ENCODE measurements at places on chromosomes 12 and 14.
A peak's percentile ranks its signal among the peaks of the same experiment; 100 is the strongest.

GRCh38 chr12:77813558-77813957 is 17.1 kb upstream of the NAV3 start:
- DNase-seq, result no peak
- H3K4me1 ChIP-seq, result no peaks in the 10 kb centered on the region
- H3K27me3 ChIP-seq, result no peaks in the 10 kb centered on the region
- H3K36me3 ChIP-seq, result no peaks in the 10 kb centered on the region

- H3K27ac ChIP-seq, result no peak overlapping the region
- no peak overlapping the region for H3K4me3 ChIP-seq
- no peaks in the 10 kb centered on the region for H3K4me1 ChIP-seq
- H3K27me3 ChIP-seq, result no peaks in the 10 kb centered on the region
Observed at GRCh38 chr12:79515530-79515935, 175.2 kb downstream of the PAWR start.

- H3K27me3 ChIP-seq, result peaks cover 14% of the 10 kb centered on the region
- no peak overlapping the region for H3K4me3 ChIP-seq
- DNase-seq, result no peak
- H3K27ac ChIP-seq, result no peak overlapping the region
Observed at GRCh38 chr12:125310461-125310860, 245.2 kb downstream of the AACS start.

- no peak overlapping the region for H3K27ac ChIP-seq
- no peaks in the 10 kb centered on the region for H3K4me1 ChIP-seq
- H3K4me3 ChIP-seq, result no peak overlapping the region
- DNase-seq, result no peak
Observed at GRCh38 chr12:111798182-111798581, 31.4 kb downstream of the ALDH2 start.

DNA sequence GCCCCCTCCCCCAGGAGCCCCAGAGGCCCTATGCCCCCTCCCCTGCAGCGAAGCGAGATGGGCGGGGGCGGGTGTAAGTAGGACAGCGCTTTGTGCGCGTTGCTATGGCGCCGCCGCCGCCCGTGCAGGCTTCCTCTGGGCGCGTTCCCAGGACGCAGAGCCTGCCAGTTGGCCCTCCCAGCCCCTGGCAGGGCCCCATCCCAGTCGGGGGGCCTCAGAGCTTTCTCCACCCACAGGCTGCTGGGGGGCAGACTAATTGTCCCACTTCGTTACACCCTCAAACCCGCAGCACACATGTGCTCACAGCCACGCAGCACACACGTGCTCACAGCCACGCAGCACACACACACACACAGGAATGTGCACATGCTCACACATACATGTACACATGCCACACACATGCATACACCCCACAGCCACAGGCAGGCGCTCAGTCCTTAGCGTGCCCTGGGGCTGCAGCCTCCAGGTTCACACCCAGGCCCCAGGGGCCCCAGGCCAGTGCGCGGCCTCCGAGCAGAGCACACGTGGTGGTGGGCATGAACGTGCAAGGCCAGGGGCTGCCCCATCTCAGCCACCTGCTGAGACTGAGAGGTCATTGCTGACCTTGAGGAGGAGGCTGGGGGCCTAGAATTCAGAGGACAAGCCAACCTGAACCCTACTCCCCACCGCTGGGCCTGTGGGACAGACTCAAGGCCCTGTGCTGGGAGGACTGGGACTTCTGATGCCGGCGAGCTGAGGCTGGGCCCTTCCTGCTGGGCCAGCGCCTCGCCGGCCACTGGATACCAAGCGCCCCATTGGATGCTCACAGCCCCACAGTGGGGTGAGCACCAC is 15.6 kb downstream of the TRMT61A start:
- no peaks in the 10 kb centered on the region for H3K4me1 ChIP-seq
- no peak for DNase-seq
- no peaks in the 10 kb centered on the region for H3K36me3 ChIP-seq
- H3K4me3 ChIP-seq, result no peak overlapping the region
- H3K27me3 ChIP-seq, result no peaks in the 10 kb centered on the region

GRCh38 chr14:35826218-35826951 is at the start of gene BRMS1L:
BRMS1L (plus strand) TSS chr14:35826338; CDS start chr14:35826517, 179 bp downstream.
- H3K27me3 ChIP-seq, result no peaks in the 10 kb centered on the region
- peak within 1 kb of the TSS; percentile 90 for H3K4me3 ChIP-seq
- no peaks in the 10 kb centered on the region for H3K36me3 ChIP-seq
- H3K4me1 ChIP-seq, result peaks cover 24% of the 10 kb centered on the region

DNA sequence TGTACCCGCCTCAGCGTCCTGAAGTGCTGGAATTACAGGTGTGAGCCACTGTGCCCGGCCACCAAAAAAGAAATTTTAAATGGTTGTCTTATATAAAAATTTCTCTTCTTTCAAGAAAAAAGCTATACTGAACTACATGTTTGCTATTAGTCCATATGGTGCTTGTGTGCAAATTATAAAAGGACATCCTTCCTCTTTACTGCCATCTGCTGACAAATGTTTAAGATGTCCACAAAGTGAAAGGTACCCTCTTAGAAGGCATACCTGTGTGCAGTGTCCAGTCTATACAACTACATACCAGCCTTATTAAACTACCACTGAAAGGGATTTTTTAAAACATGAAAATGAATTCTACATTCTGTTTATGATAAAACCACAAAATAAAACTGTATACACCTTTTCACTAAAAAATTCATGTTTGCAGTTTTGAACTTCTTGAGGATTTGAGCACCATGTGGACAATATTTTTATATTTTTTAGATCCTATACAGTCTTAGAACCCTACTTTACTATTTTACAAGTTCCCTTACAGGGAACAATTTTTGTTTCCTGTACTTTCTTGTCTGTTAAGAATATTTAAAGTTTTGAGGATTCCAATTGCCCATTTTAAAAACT is 32.8 kb upstream of the TOMM20L start:
- no peaks in the 10 kb centered on the region for H3K27me3 ChIP-seq
- no peak overlapping the region for H3K27ac ChIP-seq
- DNase-seq, result no peak
- no peak overlapping the region for H3K4me3 ChIP-seq
- H3K36me3 ChIP-seq, result no peaks in the 10 kb centered on the region

DNA sequence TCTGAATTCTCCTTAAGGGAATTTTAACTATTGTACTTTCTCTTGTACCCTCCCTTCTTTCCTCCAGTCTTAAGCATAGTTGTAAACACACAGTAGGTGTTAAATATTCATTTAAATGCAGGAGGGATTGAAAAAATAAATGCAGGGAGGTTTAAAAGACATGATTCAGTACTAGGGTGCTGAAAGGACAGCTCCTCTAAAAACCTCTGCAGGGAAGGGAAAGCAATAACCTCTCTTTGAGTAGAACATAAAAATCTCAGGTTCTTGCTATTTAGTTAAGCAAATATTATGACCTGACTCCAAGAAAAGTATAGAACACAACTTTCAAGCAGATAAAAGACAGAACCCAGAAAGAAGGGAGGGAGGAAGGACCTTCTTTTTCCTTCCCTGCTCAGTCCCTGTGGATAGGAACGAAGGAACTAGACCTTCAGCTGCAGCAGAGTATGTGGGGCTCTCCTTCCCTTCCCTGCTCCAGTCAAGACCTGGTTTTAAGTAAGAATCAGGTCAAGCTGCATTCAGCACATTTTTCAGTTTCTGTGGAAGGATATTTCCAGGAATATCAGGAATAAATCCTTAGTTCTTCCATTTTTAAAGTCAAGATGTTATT is 4.7 kb downstream of the MAP3K9 start:
- H3K36me3 ChIP-seq, result peaks cover 20% of the 10 kb centered on the region
- DNase-seq, result no peak
- no peaks in the 10 kb centered on the region for H3K27me3 ChIP-seq
- no peak overlapping the region for H3K4me3 ChIP-seq
- H3K4me1 ChIP-seq, result peaks cover 22% of the 10 kb centered on the region

DNA sequence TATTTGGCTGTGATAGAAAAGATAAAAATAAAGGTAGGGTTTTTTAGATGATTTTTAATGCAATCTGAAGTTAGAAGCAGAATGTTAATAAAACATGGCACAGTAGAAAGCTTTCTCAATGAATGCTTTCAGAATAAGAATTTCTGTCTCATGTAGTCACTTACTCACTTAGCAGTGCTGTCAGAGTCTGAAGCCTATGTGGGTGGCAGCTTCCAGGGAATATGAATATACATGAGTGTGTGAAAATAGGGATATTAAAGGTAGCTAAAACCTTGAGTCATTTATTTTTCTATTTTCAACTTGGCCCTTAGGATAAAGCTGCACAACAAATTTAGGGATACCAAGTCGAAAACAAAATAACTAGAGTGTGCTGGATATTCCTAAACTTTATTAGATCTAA is 427.9 kb downstream of the AEBP2 start:
- DNase-seq, result no peak
- no peaks in the 10 kb centered on the region for H3K36me3 ChIP-seq
- H3K27ac ChIP-seq, result no peak overlapping the region
- no peaks in the 10 kb centered on the region for H3K4me1 ChIP-seq
- H3K27me3 ChIP-seq, result peaks cover 1% of the 10 kb centered on the region
- no peak overlapping the region for H3K4me3 ChIP-seq

DNA sequence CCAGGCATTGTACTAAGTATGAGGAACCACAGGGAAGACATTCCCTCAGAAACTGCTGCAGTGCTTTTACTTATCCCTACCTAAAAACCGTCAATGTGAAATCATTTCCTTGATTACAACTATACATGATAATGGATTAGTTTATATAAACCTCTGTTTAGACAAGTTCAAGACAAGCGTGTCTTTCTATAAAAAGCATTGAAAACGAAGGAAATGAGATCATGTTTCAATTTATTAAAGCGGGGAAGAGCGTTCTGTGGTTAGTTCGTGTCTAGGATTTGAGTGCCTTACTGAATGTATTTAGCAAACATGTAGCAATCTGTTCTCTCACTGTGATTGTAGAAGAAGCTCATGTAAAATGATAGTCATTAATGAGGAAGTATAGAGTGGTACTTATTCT is 37.5 kb downstream of the GALC start:
- peak overlapping the region; percentile 29 for H3K27ac ChIP-seq
- H3K4me3 ChIP-seq, result no peak overlapping the region
- no peak for DNase-seq
- peaks cover 17% of the 10 kb centered on the region for H3K36me3 ChIP-seq
- H3K27me3 ChIP-seq, result no peaks in the 10 kb centered on the region

Data from naive thymus-derived CD8-positive, alpha-beta T cell (primary cell).